H7 (cell line): ENCODE measurements at places on chromosomes 6 and 20. TPM values are rescaled to one million over a fixed set of nuclear protein-coding genes. Genes with fewer than 3 reads are reported as not detected.

Gene LRRN4
- 0.41 and 0.76 TPM in 2 replicates for total RNA-seq

DNA sequence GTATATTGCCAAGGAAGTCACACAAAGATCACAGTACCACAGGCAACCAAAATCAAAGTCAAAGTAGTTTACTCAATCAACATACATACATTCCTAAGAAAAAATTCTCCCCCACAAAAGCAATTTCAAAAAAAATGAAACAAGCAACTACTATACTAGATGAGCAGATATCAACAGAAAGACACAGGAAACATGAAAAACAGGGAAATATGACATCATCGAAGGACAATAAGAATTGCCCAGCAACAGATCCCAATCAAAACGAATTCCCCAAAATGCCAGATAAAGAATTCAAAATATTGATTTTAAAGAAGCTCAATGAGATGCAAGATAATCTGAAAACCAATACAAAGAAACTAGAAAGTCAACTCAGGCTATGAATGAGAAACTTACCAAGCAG is 219.7 kb upstream of the TAB2 start:
- DNase-seq, result no peak

Gene BMP6
- total RNA-seq, result 0.37 and 0.73 TPM in 2 replicates

DNA sequence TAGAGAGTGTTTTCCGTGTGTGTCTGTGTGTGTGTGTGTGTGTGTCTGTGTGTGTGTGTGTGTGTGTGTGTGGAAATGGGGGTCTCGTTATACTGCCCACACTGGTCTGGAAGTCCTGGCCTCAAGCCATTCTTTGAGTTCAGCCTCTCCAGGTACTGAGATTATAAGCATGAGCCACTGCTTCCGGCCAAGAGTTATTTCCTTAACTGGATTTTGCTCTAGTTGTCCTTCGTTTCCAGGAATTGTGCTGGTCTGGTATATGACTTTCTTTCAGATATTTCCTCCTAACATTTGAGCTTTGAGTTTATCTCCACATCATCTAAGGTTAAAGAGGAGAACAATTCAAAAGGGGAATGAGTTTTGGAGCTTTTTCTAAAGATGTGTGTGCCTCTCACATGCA is 124.8 kb downstream of the SH3BGRL2 start:
- no peak for DNase-seq

- no peak for DNase-seq
Measured at GRCh38 chr6:11824986-11825385, 46.4 kb upstream of the ADTRP start.

Gene SYNDIG1
- 8.5 and 9.2 TPM in 2 replicates for total RNA-seq

Gene ZNF217
- total RNA-seq, result 31.4 and 44.0 TPM in 2 replicates

Gene TP53TG5
- not detected in 2 replicates for total RNA-seq
